ENCODE measurements at places on chromosomes 6 and 20. TPM values are rescaled to one million over a fixed set of nuclear protein-coding genes. Genes with fewer than 3 reads are reported as not detected.

DNA sequence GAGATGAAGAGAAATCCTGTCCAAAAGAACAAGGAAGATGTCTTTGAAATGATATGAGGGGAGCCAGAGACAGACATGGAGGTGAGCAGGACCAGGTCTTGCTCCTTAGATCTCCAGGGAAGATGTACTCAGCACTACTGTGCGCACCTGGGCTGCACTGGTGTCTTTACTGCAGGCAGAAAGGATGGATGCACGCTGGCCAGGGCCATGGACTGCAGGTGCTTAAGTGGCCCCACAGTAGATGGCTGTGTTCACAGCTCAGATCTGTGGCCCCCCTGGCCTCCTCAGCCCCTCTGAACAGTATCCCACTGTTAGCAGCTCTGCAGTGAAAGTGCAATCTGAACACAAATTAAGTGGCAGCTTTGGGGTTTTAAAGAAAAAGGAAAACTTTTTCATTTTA, 343.0 kb downstream of the NRN1 start:
- DNase-seq: no peak

GRCh38 chr20:23889775-23890187, 10.2 kb upstream of the CST5 start:
- DNase-seq: peak; percentile 19

DNA sequence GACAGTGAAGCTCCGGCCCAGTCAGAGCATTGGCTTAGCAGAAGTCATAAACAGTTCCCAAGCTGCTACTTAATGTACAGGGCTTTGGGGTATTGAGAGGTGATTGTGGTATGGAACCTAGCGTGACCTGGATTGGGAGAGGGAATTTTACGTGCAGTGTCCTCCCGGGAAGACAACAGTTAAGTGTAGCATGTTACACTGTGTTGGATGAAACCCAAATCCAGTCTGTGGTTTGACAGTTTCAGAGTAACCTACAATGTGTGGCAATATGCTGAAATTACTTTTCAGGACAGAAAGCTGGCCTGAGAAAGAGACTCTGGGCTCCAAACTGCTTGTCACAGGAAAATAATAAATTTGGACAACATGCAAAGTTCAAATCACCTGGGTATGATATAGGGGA, 28.1 kb upstream of the RALGAPA2 start:
- no peak for DNase-seq

DNA sequence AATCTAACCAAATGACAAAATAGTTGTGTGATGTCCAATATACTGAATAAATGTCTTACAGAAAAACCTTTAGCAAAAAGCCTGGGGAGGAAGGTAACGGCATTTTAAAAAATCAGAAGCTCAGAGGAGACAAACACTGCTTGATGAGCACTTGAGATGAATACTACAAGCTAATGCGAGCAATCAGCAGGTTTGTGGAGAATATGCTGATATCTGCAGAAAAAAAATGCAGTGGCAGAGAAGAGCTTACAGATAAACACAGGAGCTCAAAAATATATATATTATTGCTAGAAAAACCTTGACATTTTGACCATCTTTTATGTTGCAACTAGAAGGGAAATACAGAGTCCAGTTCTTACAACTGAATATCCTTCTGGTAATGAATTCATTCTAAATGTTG, 972.7 kb downstream of the KIF16B start:
- no peak for DNase-seq

The PSORS1C1 gene
- total RNA-seq: 5.1 TPM

The SLC35A1 gene
- total RNA-seq: 15.8 TPM

The FOXP4 gene
- total RNA-seq: 8.0 TPM
